Endodermal cell (in vitro differentiated cells): ENCODE measurements at places on chromosomes 7 and 10. TPM values are rescaled to one million over a fixed set of nuclear protein-coding genes. Genes with fewer than 3 reads are reported as not detected.

GRCh38 chr10:194281-194680 is 59.0 kb downstream of the ZMYND11 start:
- H3K4me1 ChIP-seq: no peaks in the 10 kb centered on the region
- no peaks in the 10 kb centered on the region for H3K27me3 ChIP-seq
- DNase-seq: no peak
- no peak overlapping the region for H3K27ac ChIP-seq

GRCh38 chr7:88485821-88486220 is 179.1 kb upstream of the STEAP4 start:
- H3K27me3 ChIP-seq: no peaks in the 10 kb centered on the region
- H3K36me3 ChIP-seq: no peaks in the 10 kb centered on the region
- H3K4me1 ChIP-seq: no peaks in the 10 kb centered on the region

- no peaks in the 10 kb centered on the region for H3K4me1 ChIP-seq
- H3K27me3 ChIP-seq: no peaks in the 10 kb centered on the region
- no peak overlapping the region for H3K27ac ChIP-seq
- no peak overlapping the region for H3K4me3 ChIP-seq
These were observed 29.4 kb downstream of the OR9A2 start for GRCh38 chr7:142997456-142997989.

GRCh38 chr7:3461923-3462322 is 160.9 kb downstream of the SDK1 start:
- no peaks in the 10 kb centered on the region for H3K36me3 ChIP-seq
- H3K4me3 ChIP-seq: no peak overlapping the region
- no peak overlapping the region for H3K27ac ChIP-seq
- no peaks in the 10 kb centered on the region for H3K4me1 ChIP-seq
- DNase-seq: no peak

- peak overlapping the region; percentile 42 for H3K27ac ChIP-seq
- H3K36me3 ChIP-seq: peaks cover 14% of the 10 kb centered on the region
- H3K4me3 ChIP-seq: no peak overlapping the region
- no peaks in the 10 kb centered on the region for H3K27me3 ChIP-seq
- DNase-seq: no peak
These were observed 10.2 kb downstream of the CYREN start for GRCh38 chr7:135160098-135160857.

- no peaks in the 10 kb centered on the region for H3K27me3 ChIP-seq
- H3K4me1 ChIP-seq: no peaks in the 10 kb centered on the region
- DNase-seq: peak; percentile 60
- H3K27ac ChIP-seq: peak overlapping the region; percentile 40
- H3K36me3 ChIP-seq: no peaks in the 10 kb centered on the region
These were observed 29.9 kb upstream of the DDX50 start for GRCh38 chr10:68871105-68871711.

- no peaks in the 10 kb centered on the region for H3K27me3 ChIP-seq
- H3K27ac ChIP-seq: no peak overlapping the region
- no peak for DNase-seq
- no peaks in the 10 kb centered on the region for H3K4me1 ChIP-seq
- H3K4me3 ChIP-seq: no peak overlapping the region
These were observed 26.2 kb downstream of the IKZF1 start for GRCh38 chr7:50330696-50331095.

DNA sequence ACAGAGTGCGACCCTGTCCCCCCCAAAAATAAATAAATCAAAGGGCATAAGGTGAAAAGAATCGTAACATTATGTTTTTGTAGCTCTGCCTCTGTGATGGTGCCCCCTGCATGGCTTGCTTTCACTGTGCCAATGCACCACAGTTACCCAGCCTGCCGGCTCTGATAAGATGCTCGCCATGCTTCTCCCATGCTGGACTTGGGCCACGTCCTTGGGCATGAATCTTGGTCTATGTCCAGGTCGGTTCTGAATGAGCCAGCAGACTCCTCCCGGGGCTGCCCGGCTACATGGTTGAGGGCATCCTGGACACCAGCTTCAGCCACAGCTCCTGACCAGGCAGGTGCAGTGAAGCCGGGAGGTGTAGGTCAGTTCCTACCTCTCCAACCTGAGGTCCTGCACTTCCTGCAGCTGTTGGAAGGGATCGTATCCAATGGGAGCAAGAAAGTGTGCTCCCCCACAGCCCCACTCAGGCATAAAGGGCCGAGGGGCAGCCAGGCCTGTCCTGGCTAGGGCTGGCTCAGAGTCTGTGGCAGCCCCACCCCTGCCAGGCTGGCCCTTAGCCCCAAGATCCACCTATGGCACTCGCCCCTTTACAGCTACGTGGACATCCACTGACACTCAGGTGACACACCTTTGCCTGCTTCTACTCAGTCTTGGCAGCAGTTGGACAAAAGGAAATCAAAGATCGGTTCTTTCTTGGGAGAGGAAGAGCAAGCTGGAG is 34.1 kb downstream of the CHST3 start:
- H3K27me3 ChIP-seq: no peaks in the 10 kb centered on the region
- no peaks in the 10 kb centered on the region for H3K36me3 ChIP-seq
- no peaks in the 10 kb centered on the region for H3K4me1 ChIP-seq
- DNase-seq: no peak

GRCh38 chr10:126935263-126935946 is 30.2 kb downstream of the DOCK1 start:
- H3K27me3 ChIP-seq: no peaks in the 10 kb centered on the region
- peaks cover 5% of the 10 kb centered on the region for H3K36me3 ChIP-seq
- no peaks in the 10 kb centered on the region for H3K4me1 ChIP-seq
- DNase-seq: peak; percentile 3

GRCh38 chr7:83956104-83956503 is 238.5 kb downstream of the SEMA3A start:
- peaks cover 24% of the 10 kb centered on the region for H3K36me3 ChIP-seq
- H3K27me3 ChIP-seq: no peaks in the 10 kb centered on the region
- no peak for DNase-seq
- no peak overlapping the region for H3K27ac ChIP-seq
- no peak overlapping the region for H3K4me3 ChIP-seq

DNA sequence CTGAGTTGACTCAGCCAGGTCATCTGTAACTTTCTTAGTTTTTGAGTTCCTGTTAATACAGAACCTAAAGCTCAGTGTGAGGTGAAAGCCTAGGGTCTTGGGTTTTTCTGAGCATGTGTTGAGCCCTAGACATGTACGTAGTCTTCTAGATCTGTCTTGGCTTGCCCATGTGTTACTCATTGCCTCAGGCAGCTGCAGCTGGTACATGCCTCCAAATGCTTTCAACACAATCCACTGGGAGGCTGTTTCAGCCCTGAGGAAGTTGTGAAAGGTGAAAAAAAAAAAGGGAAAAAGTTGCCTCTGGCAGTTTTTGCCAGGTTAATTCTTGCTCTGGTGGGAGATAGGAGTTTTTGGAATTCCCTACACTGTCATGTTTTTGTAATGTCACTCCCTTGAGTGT is 134.6 kb downstream of the RNF216 start:
- H3K27ac ChIP-seq: no peak overlapping the region
- no peaks in the 10 kb centered on the region for H3K27me3 ChIP-seq
- no peak for DNase-seq
- no peak overlapping the region for H3K4me3 ChIP-seq

DNA sequence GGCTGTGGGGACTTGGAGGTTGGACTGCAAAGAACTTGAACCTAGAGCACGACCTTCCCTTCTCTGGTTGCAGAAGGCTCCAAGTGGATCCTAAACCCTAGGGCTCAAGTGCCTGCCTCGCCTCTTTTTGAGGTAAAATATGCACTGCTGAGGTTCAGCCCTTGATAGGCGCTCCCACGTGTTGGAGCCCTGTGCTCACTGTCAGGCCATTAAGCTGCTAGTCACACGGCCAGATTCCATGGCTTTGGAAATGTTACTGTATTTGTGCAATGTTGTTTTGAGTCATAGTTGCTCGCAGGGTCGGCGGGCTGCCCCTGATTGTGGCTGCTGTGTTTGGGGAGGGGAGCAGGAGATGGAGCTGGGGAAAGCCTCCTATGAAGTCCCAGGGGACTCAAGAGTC is 39.8 kb upstream of the PCBD1 start:
- H3K27ac ChIP-seq: no peak overlapping the region
- no peak for DNase-seq
- no peak overlapping the region for H3K4me3 ChIP-seq
- H3K27me3 ChIP-seq: no peaks in the 10 kb centered on the region
- no peaks in the 10 kb centered on the region for H3K36me3 ChIP-seq
- H3K4me1 ChIP-seq: peaks cover 11% of the 10 kb centered on the region

GRCh38 chr7:131149840-131150239 is 177.8 kb upstream of the MKLN1 start:
- DNase-seq: no peak
- no peak overlapping the region for H3K27ac ChIP-seq

GRCh38 chr10:124026589-124026939 is 66.8 kb downstream of the CHST15 start:
- H3K27ac ChIP-seq: no peak overlapping the region
- H3K36me3 ChIP-seq: peaks cover 6% of the 10 kb centered on the region
- H3K27me3 ChIP-seq: no peaks in the 10 kb centered on the region
- no peak overlapping the region for H3K4me3 ChIP-seq
- peak; percentile 78 for DNase-seq

DNA sequence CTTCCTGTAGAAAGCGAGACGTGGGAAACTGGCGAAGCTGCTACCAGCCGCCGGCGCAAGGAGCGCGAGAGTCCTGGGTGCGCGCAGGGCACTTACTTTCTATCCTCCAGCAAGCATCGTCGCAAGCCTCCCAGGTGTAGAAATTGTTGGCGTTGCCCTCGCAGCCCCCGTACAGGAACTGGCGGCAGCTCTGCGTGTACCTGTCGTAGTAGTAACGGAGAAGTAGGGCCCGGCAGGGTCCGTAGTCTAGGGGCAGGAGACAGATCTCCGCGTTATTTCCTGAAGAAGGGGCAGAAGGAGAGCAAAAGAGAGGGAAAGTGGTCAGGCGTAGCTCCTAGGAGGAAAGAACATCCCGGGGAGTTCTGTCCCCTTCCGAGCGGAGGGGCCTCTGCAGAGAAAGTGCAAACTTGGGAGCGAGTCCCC is 501 bp downstream of the TFPI2 start:
- H3K36me3 ChIP-seq: no peaks in the 10 kb centered on the region
- no peak overlapping the region for H3K27ac ChIP-seq
- no peaks in the 10 kb centered on the region for H3K4me1 ChIP-seq
- DNase-seq: no peak

DNA sequence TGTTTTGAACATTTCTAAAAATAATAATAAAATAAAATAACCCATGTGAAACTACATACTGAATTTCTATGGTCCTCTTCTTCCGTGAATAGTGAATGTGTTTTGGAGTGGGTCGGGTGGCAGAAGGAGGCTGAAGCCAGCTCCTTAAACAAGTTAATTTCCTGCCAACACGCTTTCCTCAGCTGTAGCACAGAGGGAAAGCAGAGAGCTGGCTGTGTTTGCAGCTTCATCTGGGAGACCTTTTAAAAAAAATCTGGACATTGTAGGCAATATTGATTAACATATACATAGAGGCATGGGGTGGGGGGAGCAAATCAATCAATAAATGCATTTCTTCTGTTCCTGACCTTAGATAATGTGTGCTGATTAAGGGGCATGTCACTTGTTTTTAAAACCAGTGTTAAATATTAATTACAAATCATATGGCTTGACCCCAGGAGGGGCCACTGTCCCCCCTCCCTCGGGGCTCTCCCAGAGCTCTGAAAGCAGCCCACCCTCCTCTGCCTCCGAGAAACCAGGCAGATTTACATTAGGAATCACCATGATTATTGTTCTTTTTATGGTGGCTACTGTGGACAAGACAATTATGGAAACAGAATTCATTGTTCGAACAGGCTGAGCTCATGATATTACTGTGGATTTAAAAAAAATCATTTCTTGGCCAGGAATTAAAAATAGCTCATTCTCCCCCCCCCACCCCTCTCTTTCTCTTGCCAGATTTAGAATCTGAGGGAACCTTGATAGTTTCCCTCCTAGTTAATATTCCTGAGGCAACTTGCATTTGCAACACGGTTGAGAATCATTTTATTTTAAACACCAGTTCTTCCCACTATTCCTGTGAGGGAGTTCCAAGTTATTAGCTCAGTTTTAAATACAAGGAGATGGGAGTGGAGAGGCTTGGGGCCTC is 100.5 kb upstream of the CARD11 start:
- no peaks in the 10 kb centered on the region for H3K4me1 ChIP-seq
- H3K36me3 ChIP-seq: no peaks in the 10 kb centered on the region
- DNase-seq: no peak
- H3K27ac ChIP-seq: no peak overlapping the region

DNA sequence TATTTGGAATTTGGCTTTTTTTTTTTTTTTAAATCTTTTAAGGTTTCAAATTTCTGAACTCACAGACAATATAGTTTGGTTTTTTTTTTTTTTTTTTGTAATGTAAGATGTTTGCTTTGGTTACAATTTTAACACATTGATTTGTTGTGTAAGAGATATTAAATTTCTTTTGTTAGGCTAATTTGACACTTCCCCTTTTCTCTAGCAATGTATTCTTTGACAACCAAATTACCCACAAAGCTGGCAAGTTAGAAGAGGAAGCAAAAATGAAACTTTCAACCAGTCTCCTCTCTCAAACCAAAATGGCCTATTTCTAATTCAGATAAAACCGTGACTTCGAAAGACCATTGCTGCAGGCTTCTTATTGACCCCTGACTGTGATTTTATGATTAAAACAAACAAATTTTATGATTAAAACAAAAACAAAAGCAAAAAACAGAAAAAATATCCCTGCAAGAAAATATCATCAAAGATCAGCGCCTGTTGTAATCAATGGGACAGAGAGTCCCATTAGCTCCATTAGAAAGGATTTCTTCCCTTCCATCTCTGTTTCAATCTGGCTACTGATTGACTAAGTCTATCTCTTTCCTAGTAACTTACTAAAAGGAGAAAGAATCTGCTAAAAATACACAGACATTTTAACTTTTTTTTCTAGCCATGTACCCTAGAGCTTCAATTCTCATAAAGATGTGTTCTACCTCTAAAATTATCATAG is 489.2 kb downstream of the MDFIC start:
- H3K27me3 ChIP-seq: no peaks in the 10 kb centered on the region
- DNase-seq: no peak
- no peaks in the 10 kb centered on the region for H3K36me3 ChIP-seq
- no peak overlapping the region for H3K4me3 ChIP-seq

ATOH7 gene
- 0.35 and 0.36 TPM in 2 replicates for total RNA-seq

COL17A1 gene
- total RNA-seq: 2.1 to 2.3 TPM (median 2.2 TPM) in 3 replicates

AKR1C8 gene
- total RNA-seq: 0.42 TPM in 1 of 3 replicates, not detected in the others

DNAJC12 gene
- 0.59 and 0.72 TPM in 2 replicates for total RNA-seq

VSTM2A gene
- total RNA-seq: 0.12 TPM in 1 of 3 replicates, not detected in the others

ADAM22 gene
- total RNA-seq: 8.1 and 10.9 TPM in 2 replicates

HYAL4 gene
- 0.51 and 0.68 TPM in 2 replicates for total RNA-seq

CCDC7 gene
- 2.6 to 4.3 TPM (median 4.3 TPM) in 3 replicates for total RNA-seq

TLL2 gene
- total RNA-seq: 0.11 to 0.19 TPM in 2 of 3 replicates, not detected in the other

ABCB4 gene
- 0.42 to 0.60 TPM (median 0.50 TPM) in 3 replicates for total RNA-seq
